ENCODE measurements at places on chromosomes 2 and 18. TPM values are rescaled to one million over a fixed set of nuclear protein-coding genes. Genes with fewer than 3 reads are reported as not detected.

GRCh38 chr2:191369034-191369433, 123.8 kb downstream of the MYO1B start:
- no peak overlapping the region for H3K4me3 ChIP-seq
- no peak for DNase-seq
- H3K4me1 ChIP-seq: no peaks in the 10 kb centered on the region
- no peak overlapping the region for H3K27ac ChIP-seq
- peaks cover 2% of the 10 kb centered on the region for H3K27me3 ChIP-seq

Gene TMEM178A
- polyA plus RNA-seq: not detected

GRCh38 chr2:129367107-129367506, 612.4 kb upstream of the RAB6C start:
- no peak overlapping the region for H3K4me3 ChIP-seq
- H3K36me3 ChIP-seq: no peaks in the 10 kb centered on the region
- H3K27me3 ChIP-seq: no peaks in the 10 kb centered on the region

DNA sequence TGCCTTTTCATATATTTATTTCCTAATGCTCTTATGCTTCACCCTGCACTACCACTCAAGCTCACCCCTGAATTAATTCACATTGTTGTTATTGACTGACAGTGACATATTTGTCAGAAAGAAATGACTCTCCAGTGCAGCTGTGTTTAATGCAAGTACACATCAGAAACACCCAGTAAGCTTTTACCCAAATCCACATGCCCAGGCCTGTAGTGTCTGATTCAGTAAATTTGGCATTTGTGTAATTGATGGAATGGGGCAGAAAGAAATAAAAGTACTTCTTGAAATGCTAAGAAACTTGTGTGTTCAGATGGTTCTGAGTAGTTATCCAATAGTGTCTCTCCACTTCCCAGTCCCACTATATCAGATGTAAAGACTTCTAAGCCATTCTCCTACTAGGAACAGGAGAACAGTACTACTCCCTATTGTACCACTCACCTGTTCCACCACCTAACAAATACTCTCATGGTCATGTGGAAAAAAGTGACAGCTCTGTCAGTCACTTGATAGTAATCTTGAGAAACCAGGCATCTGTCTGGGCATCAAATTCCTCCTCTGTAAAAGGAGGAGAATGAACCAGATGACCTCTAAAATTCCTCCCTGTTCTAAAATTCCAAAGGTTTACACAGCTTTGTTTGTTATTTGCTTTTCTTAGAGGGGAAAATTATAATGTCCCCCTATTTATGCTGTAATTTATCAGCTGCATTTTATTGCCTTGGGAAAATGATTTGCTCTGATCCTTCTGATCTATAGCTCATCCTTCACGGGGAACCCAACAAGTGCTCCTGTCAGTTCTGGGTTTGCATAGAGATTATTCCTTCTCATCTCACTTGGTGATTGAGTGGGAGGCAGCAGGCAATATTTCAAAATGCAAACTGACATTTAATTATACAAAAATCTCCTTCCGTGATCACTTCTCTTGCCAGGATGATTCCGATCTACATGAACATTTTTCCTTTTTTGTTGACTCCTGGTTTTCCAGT, 70.9 kb downstream of the ZNF385B start:
- H3K27me3 ChIP-seq: no peaks in the 10 kb centered on the region
- no peak overlapping the region for H3K27ac ChIP-seq
- no peaks in the 10 kb centered on the region for H3K4me1 ChIP-seq
- H3K36me3 ChIP-seq: no peaks in the 10 kb centered on the region
- no peak overlapping the region for H3K4me3 ChIP-seq

GRCh38 chr18:37006742-37007141, 177.8 kb downstream of the KIAA1328 start:
- DNase-seq: no peak
- H3K4me3 ChIP-seq: no peak overlapping the region
- no peaks in the 10 kb centered on the region for H3K4me1 ChIP-seq
- peaks cover 18% of the 10 kb centered on the region for H3K36me3 ChIP-seq
- H3K27ac ChIP-seq: no peak overlapping the region

DNA sequence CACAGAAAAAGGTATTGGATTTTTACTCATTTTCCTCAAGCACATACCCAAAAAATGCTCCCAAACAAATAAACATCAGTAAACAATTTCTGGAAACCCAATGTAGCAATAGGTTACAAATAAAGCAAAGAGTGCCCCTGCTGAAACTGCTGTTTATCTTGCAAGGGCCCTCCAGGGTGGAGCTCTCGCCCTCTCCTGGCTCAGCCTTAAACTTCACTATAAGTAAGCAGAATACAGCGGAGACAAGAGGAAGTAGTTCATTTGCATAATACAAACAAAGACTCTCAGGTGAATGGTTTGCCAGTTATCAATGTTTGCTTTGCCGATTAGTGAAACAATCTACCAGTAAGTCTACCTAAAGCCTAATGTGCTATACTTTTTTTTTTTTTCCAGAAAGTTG, 437.6 kb downstream of the DLGAP1 start:
- H3K27ac ChIP-seq: no peak overlapping the region
- no peaks in the 10 kb centered on the region for H3K36me3 ChIP-seq
- DNase-seq: no peak
- no peaks in the 10 kb centered on the region for H3K4me1 ChIP-seq

Gene CCNT2
- polyA plus RNA-seq: 19.7 TPM

DNA sequence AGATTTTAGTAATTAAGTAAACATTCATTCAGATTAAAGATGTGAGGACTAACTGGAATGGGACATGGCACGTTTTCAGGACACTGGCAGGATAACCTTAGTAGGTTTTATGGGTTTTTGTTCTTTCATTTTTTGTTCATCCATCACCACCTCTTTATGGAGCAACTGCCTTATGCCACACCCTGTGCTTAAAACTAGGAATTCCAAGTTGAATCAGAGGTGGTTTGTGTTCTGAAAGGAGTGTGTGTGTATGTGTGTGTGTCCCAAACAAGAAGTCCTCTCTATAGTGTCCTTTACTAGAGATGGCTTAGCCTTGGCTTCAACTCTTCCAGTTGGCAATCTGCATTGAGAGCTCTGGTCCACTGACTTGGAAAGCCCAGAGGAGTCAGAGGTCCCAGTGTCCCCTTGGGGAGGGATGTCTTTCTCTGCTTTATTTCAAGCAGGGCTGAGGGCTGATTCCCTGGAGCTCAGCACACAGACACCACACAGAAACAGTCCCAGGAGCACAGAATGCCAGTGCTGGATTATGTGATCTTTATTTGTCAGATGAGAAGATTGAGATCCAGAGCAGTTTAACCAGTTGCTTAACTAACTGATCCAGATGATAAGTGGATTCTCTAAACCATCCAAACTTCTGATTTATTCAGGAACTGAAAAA, 25.2 kb downstream of the RHOB start:
- peaks cover 3% of the 10 kb centered on the region for H3K36me3 ChIP-seq
- peaks cover 5% of the 10 kb centered on the region for H3K27me3 ChIP-seq
- H3K27ac ChIP-seq: no peak overlapping the region
- no peak overlapping the region for H3K4me3 ChIP-seq
- DNase-seq: no peak

Gene G6PC2
- polyA plus RNA-seq: not detected

Data from immature natural killer cell (primary cell).